Stimulated activated naive CD8-positive, alpha-beta T cell treated with anti-CD3 and anti-CD28 coated beads, Interleukin-15, Interleukin-2, amounts not matched to agents 100 U/mL and 50 U/mL, for 24 hours (primary cell): ENCODE measurements at places on chromosomes 12 and 14.

- DNase-seq = no peak
Measured at GRCh38 chr14:69037790-69038454, 58.8 kb upstream of the ACTN1 start.

- no peak for DNase-seq
Measured at GRCh38 chr12:70748809-70749208, 111.6 kb upstream of the PTPRB start.

- no peak for DNase-seq
Measured at GRCh38 chr12:126558219-126558618, 1493.0 kb downstream of the AACS start.

DNA sequence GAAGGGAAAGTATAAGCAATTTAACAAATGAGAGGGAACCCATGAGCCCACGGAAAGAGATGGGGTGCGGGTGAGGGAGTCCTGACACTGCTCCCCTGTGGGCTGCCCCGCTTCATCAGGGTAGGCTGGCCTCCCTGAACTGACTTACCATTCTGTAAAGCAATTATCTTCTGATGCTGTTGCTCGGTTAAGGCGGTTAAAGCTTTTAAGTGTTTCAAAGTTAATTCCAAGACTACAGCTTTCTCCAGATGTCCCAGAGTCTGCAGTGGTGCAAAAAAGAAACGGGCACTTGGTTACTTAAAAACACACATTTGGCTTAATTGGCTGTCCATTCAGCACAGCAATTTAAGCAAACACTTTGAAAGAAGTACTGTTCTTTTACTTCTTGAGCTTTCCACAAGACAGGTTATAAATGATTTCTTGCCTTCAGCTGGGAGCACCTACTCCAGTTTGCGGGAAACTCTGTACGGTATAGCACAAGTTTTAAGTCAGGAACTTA, 1.3 kb downstream of the BHLHE41 start:
- no peak for DNase-seq

DNA sequence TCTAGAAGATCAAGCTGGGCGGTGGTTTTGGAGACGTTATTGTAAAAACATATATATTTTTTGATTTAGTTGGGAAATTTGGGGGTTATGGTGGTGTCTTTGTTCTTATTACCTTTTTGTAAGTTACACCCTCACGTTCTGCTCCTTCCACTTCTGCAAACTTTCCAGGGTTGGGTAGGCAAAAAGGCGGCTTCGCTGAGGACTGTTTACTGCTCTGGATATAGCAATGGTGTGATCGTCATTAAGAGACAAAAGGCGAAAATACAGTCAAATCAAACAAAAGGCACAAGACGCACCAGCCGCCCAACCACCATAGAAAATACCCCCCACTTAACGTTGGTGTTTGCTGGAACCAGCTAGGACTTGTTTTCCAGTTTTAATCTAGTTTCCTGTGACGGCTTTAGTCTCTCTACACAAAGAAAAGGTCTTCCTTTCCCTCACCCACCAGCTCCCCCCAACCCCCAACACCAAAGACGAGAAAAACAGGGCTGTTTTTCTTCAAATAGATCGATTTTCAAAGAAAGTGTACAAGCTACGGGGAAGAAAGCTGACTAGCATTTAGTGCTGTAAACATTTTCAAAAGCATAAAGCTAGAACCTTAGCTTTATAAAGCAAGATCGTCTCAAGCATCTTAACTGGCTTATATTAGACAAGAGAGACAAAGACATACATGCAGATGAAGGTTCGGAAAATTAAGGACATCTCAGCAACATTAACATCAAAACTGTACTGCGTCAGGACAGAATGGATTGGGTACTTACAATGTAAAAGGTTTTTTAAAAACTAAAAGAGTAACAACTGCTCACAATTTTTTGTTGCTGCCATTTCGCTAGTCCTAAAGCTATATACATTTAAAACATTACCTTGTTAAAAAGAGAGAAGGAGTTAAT, 2.0 kb upstream of the SETD1B start:
- peak; percentile 40 for DNase-seq

GRCh38 chr12:5260591-5261086, 171.3 kb upstream of the NTF3 start:
- DNase-seq = no peak

DNA sequence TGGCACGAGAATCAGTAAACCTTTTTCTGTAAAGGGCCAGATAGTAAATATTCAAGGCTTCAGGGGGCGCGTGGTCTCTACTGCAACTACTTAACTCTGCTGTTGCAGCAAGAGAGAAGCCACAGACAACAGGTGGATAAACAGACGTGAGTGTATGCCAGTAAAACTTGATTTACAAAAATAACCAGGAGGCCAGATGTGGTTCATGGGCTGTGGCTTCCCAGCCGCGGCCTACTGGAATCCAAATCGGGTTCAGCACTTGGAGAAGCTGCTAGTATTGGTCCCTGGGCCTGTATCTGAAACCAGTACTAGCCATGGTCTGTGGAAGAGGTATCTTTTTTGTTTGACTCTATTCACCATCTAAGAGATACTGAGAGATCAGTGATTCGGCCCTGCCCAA, 13.3 kb downstream of the PPP2R5C start:
- no peak for DNase-seq
